Stimulated activated CD4-positive, alpha-beta T cell treated with anti-CD3 and anti-CD28 coated beads, Interleukin-1b, Interleukin-23, amount 100 ng/mL, for 4 hours (primary cell): ENCODE measurements at places on chromosomes 6 and 20.

GRCh38 chr6:123039431-123039830, 43.4 kb downstream of the CLVS2 start:
- DNase-seq, result no peak

DNA sequence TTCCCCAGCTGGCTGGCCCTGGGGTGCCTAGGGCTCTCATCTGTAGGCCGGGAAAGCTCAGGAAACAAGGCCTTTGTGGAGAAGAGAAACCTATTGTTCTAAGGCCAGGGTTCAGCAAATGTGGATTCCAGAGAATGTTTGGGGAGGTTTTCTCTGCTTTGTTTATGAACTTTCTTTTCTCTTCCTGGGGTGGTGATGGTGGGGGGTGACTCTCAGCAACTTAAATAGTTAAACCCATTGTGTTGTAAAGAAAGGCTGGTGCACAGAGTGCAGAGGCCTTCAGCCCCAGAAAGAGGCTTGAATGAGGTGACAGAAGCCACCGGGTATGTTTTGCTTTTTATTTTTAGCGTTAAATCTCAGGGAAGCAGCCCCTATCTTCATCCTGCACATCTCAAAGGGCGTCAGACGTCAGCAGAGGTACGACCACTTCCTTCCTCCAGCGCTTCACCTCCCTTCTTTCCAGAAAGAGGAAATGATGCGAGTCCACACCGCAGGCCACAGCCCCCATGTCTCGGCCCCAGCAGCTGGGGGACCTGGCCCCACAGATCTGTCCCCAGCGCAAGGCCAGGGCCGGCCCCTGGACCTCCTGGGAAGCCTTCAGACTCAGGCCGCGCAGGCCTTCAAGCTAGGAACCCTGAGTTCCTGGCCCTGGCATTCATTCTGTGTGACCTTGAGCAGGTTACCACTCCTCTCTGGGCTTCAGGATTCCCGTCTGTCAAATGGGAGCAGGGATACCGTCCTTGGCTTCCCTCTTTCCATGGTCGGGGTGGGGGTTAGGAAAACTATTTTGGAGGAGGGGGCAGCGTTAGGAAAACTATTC, 605 bp upstream of the PPP1R16B start:
- DNase-seq, result peak; percentile 40

DNA sequence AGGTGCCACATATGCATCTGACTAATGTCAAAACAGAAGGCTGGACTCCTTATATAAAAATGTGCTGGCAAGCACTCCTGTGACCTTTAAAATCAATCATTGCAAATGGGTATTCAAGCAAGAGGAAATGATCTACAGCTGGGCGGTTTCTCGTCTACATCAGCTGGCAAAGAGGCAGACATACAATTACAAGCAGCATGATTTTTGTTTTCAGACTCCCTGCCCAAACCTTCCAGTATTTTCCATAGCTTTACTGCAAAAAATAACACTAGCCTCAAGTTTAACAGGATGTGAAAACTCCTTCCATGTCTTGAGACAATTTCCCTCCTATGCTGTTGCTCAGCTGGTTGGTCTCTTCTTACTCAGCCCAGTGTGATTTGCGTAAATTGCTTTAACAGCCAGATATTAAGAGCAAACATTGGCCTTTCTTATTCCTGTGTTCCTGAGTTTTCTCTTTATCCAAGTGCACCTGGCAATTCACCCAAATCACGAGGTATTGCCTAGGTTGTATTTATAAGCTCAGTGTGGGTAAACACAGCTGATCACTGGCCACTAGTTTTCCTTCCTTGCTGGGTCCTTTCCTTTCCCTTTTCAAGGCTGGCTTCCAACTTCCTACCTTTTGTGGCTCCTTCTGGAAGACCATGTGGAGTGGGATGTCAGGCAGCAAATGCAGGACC, 130.4 kb downstream of the MOXD1 start:
- no peak for DNase-seq

GRCh38 chr6:32867554-32868256, 13.7 kb downstream of the PSMB9 start:
- no peak for DNase-seq

DNA sequence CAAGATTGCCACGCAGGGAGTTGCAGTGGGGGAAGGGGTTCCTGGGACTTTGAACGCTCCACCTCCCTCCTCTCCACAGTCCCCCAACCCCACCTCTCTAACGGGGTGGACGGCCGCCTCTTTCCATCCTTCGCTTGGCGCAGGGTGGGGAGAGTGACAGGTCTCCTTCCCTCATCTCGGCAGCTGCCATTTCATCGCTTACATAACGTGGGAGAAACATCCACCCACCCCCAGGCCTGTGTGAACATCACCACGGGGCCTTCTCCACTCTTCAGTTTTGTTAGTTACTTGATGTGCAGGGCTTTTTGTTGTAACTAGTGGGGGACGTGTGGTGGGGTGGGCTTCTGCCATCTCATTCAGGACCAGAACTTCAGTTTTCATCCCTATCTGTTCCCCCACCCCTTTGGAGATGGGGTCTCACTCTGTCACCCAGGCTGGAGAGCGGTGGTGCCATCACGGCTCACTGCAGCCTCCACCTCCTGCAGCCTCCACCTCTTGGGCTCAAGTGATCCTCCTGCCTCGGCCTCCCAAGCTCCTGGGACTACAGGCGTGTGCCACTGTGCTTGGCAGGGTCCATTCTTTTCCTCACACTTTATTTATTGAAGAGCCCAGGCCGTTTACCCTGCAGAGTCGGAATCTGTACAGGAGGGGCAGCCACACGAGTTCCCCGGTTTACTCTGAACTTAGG, 17.7 kb downstream of the RTEL1 start:
- DNase-seq, result no peak

GRCh38 chr6:1792989-1793388, 183.3 kb downstream of the FOXC1 start:
- DNase-seq, result no peak

DNA sequence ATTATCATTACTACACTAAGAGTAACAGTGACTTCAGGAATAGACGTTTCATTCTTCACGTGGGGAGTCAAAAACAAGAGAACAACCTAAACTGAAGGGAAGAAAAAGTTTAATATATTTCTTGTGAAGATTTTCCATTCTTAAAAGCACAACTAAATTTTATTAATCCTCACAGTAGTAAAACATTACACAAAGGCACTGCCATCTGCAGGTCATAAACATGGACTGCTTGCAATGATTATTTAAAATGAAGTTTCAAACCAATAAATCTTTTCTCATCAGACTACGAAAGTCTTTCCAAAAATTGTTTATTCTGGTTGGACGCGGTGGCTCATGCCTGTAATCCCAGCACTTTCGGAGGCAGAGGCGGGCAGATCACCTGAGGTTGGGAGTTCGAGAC, 2.6 kb downstream of the NCOA5 start:
- no peak for DNase-seq

- DNase-seq, result no peak
Observed at GRCh38 chr6:19752746-19753145, 84.4 kb upstream of the ID4 start.

DNA sequence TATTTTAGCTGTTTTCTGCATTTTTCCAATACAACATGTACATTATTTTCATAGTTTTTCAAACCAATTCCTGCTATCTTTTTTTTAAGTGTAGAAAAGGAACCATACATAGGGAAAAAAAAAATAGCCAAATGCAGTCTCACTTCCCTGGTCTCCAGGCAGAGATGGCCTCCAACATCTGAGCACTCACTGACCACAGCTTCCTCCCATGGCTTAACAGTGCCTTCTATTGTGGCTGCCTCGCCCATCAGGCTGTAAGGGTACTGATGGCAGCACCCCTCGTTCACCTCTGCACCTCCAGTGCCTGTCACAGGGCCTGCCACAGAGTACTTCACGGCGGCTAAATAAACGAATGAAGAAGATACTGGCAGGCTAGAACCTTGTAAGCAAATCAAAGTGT, 591.1 kb downstream of the PTPRT start:
- DNase-seq, result no peak

DNA sequence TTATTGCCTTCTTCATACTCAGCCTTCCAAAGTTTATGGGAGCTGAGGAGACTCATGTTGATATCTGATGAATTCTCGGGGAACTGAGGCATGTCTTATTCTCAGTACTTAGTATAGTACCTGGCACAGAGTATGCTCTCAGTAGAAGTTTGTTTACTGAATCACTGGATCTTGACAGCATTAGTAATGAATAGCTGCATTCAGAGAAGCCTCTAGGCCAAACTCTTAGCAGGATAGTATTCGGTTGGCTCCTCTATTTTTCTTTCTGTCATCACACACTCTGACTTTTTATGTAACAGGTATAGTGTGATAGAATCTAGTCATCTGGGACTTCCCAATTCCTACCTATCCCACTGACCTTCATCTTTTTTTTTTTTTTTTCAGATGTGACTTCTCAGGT, 566.4 kb upstream of the MAN1A1 start:
- no peak for DNase-seq

- no peak for DNase-seq
Observed at GRCh38 chr20:49214571-49214970, 4.6 kb upstream of the DDX27 start.

DNA sequence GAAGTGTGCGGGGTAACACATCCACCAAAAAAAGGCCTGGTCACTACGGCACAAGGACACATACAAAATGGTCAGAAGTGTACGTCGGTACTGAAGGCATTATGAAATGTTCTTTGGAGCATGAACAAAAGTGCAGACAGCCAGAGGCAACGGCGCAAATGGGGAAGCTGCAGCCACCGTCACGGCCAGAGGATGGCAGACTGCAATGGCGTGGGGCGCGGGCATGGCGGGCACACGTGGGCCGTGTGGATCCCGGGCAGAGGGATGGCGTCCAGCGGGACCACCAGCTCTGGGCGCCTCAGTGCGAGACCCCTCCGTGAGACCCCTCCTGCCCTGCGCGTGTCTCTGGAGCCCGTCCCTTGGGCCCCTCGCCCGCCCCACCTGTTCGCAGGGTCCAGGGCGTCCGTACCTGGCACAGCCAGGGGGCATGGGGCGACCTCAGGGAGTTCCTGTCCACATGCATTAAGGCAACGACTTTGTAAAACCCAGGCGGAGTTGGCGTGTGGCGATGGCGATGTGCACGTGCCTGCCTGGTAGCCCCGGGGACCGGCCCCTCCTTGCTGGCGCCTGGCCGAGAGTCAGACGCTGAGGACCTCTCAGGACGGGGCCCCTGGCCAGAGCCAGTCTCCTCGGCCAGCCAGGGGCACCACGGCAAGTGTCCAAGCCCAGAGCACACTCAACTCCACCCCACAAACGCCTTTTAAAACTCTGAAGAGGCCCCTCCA, 39.5 kb upstream of the CHRNA4 start:
- DNase-seq, result no peak

DNA sequence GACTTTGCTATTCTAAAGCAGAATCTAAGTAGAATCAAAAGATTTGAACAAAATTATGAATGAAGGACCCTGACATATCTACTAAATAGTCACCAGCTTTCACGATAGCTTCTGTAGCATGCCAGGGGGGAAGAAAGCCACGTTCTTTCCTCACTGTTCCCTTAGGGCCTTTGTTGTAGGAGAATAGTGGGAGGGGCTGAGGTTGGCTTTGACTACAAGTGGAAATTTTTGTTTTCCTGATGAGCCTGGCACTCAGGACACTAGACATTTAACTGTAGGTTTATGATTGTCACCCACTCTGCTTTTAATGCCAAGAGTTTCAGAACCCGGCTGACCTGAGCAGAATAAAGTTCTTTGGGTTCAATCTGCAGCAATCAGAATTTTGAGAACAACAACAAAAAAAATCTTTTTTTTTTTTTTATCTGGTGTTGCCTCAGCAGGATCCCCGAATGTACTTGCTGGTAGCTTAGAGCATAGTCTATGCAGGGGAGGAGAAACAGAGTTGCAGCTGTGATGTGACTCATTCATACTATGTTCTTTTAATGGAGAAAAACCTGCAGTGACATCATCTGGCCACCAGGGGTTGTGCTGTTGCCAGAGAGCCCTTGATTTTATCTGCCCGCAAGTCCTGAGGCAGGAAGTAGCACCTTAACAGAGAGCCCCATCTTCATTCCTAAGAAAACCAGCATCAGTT, 38.5 kb downstream of the TPD52L1 start:
- peak; percentile 36 for DNase-seq

DNA sequence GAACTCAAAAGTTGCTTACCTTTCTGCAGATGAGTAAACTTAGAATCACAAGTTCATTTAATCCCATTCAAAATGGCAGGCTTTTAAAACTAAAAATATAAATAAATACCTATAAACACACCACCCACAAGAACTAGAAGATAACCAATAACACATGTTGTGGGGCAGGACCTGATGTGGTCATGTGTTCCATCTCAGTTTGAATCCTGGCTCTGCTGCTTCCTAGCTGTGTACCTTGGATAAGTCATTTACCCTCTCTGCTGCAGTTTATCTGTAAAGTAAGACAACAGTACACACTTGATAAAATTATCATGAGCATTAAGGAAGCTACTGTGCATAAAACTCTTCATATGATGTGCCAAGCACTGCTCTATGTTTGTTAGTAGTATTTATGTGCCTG, 22.0 kb downstream of the TRIM27 start:
- no peak for DNase-seq

- DNase-seq, result no peak
Observed at GRCh38 chr6:118700531-118700930, 49.1 kb upstream of the CEP85L start.

DNA sequence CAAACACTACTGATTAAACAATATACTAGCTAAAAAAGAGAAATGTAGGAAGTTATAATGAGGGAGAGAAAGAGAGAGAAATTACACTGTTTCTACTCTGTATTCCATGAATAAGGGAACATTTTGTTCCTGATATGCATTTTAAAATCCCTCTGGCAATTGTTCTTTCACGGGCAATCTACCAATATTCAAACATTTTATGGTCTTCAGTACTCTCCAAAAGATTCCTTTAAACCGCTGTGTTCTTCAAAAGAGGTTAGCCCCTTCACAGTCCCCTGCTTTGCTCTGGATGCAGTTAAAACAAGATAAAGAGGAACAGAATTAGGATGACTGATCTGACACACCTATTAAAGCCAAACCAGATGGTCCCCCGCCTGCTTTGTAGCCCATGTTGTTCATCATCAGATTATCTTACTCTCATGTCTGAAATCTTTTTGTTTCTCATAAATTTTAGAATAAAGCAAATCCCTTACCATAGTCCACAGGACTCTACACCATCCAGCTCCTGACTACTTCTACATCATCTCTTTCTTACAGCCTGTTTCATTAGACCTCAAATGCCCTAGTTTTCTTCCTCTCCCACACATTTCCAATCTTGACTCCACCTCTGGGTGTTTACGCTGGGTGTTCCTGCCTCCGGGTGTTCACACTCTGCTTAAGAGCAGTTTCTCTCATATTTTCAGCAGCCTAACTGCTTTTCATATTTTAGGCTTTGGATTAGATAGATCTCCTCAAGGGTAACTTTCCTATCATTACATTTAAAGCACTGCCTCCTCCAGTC, 399.7 kb downstream of the COL12A1 start:
- DNase-seq, result no peak

GRCh38 chr20:45911486-45912343, at the start of gene PLTP:
Gene PLTP (minus strand): TSS chr20:45912155. CDS start chr20:45911452, 703 bp downstream.
- DNase-seq, result no peak

DNA sequence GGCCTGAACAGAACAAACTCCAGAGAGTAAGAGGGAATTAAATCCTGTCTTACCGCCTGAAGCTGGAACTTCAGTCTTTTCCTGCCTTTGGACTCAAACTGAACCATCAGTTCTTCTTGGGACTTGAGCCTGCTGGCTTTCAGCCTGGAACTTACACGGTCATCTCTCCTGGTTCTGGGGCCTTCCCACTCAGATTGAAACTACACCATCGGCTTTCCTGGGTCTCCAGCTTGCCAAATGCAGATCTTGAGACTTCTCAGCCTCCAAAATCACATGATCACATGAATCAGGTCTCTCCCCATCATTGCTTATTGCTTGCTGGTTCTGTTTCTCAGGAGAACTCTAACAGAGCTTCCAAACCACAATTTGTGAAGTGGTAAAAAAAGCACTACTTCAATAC, 276.3 kb downstream of the KIF16B start:
- no peak for DNase-seq

GRCh38 chr6:123655521-123656306, 19.0 kb upstream of the TRDN start:
- no peak for DNase-seq
